ENCODE measurements at places on chromosomes 12 and 14.

DNA sequence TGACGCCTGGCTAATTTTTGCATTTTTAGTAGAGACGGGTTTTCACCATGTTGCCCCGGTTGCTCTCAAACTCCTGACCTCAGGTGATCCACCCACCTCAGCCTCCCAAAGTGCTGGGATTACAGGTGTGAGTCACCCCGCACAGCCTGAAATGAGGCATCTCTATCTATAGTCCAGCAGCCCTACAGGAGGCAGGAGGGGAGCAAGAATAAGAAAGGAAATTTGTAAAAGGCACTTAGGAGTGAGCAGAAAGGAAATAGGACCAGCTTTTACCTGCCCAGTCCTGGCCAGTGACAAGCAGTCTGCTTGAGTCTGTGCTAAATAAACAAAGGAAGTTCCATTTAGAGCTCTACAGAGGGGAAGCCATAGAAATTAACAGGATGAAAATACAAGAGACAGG is 15.0 kb upstream of the PSMA6 start:
- DNase-seq: no peak

GRCh38 chr12:55515696-55516095 is 23.5 kb downstream of the OR6C68 start:
- no peak for DNase-seq

DNA sequence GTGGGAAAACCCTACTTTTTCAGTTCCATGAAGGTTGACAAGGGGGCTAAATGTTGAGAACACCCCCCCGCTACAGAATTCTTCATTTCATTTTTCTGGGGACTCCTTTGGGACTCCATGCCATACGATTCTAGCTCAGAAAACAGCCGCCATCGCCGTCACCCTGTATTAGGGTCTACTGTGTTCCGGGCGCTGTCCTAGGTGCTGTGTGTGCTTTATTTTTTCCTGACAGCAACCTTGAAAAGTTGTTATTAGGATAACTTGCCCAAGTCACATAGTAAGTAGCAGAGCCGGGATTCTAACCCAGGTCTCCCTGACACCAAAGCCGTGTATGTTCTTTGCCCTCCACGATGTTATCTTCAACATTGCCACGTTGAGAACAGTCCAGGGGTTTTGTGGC is 55.1 kb downstream of the IQSEC3 start:
- no peak for DNase-seq

- DNase-seq: no peak
Measured at GRCh38 chr12:3320881-3321509, 170.0 kb upstream of the PRMT8 start.

- peak; percentile 58 for DNase-seq
Measured at GRCh38 chr12:57233357-57234232, 4.1 kb downstream of the SHMT2 start.

GRCh38 chr14:37598747-37599506 is 3.5 kb downstream of the TTC6 start:
- DNase-seq: no peak

DNA sequence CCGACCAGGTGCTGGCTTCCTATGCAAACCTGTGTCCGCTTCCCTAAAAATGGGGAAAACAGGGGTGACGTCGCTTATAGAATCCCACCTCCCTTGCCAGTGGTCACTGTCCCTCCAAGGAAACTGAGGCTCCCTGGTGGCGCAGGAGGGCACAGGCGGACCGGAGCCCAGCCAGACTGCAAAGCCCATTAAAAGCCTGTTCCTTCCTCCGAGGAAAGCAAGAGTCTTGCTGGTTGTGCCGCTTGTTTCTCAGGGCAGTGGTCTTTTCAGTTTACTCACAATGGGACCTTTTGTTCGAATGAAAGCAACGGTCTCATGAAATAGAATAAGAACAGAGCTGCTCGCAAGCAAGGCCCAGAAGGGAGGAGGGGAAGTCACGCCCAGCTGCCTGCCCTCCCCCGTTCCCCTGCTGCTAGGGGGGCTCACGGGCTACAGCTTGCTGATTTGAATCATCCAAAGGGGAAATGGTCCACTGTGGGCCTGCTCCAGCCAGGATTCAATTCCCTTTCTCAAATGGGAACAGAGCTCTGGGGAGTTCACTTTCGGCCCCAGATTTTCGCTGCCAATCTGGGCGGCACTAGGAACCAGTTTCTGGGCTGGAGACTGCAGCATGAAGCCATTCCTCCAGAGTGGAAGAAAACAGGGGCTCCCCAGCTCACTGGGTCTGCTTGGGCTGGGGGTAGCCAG is 4.6 kb upstream of the SELPLG start:
- peak; percentile 86 for DNase-seq

- DNase-seq: no peak
Measured at GRCh38 chr12:49953961-49954846, 3.7 kb downstream of the AQP2 start.

DNA sequence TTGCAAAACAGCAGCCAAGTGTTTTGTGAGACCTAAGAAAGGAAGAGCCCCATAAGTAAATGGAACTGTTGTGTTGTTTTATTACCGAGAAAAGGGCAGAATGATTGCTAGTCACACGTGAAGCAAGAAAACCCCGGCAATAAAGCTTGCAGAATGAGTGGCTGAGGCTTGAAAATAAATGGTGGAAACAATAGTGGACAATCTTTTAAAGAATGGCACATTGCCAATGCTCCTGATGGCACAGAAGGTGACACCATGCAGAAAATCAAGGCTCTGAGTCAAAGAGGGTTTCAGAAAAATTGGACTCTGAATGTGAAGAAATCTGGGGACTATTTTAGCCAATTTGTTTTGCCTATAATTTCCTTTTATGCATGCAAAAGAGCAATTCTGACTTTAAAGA is 4.0 kb upstream of the AQP2 start:
- no peak for DNase-seq

DNA sequence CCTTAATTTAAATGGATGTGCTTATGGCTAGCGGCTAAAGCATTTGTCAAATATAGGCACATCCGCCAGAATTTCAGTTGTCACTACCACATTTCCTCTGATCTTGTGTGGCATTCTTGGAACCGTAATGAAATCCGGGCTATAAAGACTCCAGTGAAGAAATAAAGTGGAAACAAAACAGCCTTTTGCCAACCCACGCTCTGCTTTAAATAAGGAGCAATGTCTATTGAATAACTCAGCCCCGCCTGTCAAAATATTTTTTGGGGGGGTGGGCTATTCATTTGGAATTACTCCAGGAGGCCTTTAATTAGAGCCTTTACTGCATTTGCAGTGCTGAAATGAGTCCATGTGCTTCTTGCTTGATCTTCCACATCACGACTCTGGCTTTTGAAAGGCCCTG is 179.6 kb upstream of the RPH3A start:
- DNase-seq: no peak

DNA sequence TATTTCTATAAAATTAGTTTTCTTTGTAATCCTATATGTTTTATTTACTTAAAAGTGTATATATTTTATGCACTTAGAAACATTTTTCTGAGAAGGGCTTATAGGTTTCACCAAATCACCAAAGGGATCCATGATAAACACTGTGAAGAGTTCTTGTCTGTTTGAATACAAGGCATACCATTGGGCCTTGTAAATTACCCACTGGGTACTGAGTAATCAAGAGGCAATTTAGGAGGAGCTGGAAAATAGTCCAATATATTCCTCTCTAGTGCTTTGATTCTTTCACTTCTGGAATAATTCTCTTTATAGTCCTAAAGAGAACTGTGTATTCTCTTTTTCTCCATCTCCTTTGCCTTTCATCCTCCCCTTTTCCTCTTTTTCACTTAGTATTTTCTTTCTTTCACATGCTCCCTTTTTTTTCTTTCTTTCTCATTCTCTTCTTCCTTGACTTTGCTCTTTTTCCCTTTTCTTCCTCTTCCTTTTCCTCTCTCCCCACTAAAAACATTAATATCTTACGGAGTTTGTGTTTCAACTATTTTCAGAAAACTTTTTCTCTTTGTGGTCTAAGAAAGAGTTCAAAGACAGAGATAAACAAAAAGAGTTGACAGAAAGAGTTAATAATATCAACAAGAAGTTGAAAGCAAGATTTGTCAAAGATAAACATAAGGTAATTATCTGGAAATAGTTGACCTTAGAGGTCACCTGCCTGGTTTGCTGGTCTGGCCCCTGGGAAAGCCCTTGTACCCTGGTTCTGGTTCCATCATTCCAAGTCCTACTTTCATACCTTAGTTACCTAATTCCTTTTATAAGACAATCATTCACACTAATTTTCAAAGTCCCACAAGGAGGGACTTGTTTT is 435.3 kb downstream of the RAD51B start:
- DNase-seq: no peak

DNA sequence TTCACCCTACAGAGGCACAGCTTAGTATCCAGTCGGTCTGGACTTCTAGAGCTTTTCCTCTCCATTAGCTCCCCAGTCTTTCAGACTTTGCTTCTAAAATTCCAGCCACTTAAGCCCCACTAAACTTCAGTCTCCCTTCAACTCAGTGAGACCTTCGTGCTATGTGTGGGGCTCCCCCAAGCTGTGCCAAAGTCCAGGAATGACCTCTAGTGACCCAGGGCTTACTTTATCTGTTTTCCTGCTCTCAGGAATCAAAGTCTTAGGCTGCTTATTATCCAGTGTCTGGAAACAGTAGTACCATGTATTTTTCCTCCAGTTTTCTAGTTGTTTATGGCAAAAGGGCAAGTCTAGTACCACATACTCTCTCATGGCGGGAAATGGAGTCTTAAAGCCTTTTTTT is 77.8 kb downstream of the IFT43 start:
- no peak for DNase-seq

- DNase-seq: no peak
Measured at GRCh38 chr12:32431025-32431424, 31.7 kb downstream of the FGD4 start.

- no peak for DNase-seq
Measured at GRCh38 chr12:105457026-105457425, 126.5 kb downstream of the C12orf75 start.

DNA sequence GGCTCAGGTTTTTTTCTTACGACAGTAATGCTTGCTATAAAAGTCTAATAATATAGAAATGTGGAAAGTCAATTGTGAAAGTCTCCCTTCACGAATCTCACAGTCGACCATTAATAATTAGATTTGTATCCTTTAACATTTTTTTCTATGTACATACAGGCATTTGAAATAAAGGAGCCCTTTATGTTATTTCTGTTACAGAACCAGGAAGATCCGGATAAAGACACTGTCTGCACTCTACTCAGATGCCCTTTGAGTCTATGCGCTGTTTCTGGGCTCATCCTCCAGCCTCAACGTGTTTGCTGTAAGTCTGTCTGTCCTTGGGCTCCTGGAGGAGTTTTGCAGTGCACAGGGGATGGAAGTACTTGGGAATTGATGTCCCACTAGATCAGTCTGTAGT is 212.2 kb upstream of the ATP2B1 start:
- no peak for DNase-seq

Data from suppressor macrophage (primary cell).